ENCODE measurements at places on chromosomes 11 and 22.

- DNase-seq = no peak
These were observed 541.9 kb upstream of the CCDC90B start for GRCh38 chr11:83827940-83828554.

- DNase-seq = no peak
These were observed 974 bp downstream of the DGCR8 start for GRCh38 chr22:20080776-20081654.

DNA sequence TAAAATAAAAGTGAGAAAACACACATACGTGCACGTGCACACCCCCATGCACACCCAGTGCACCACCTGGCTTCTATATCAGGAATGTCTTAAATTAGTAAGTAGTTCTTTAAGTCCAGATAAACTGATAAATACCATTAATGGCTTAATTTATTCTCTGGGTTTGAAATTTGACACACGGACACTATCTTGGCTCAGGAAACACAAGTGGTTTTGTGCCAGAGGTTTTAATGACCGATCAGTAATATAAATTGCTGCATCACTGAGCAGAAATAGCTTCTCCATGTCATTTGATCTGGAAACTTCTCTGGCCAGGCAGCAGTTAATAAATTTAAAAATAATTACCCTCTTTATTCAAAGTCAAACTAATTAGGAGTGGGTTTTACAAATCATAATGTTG, 101.5 kb upstream of the NNMT start:
- DNase-seq = no peak

DNA sequence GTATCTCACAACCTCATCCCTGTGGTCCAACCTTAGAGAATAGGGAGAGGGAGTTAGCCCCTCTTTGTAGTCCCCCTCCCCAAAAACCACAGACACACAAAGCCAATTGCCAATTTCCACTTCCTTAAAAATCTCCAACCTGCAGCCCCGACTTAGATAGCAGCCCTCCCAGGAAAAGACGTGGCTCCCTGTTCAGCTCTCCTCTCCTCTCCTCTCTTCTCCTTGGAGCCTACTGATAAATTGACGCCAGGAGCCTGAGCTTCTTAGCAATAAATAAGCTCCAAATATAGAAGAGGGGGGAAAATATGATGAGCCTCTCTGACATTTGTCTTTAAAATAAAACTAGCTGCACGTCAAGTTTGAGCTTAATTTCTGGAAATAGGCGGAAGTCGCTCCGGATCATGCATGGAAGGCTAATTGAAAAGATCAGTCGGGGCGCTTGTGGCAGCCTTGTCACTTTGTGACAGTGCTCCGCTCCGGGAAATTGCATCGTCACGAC, 7.3 kb downstream of the PAX6 start:
- DNase-seq = no peak

DNA sequence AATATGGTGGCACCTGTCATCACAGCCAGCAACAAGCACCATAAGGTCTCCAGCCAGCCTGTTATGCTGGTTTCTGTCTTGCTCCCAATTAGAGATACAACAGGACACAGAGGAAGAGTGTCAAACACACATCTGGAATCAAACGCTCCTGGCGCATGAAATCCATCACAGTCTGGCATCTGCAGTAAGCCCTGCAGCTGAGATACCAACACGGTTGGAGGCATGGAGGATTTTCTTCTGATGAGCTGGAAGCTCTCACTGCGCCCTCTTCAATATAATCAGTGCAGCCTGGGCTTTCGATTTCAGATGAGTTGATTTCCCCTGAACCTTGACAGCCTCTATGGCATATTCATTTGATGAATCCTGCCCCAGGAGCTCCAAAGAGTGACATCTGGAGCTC, 27.8 kb upstream of the CARS1 start:
- DNase-seq = no peak

- DNase-seq = no peak
These were observed 16.7 kb upstream of the ELFN2 start for GRCh38 chr22:37443977-37444376.
